Stimulated activated CD4-positive, alpha-beta T cell treated with anti-CD3 and anti-CD28 coated beads, Interleukin-2, amount 100 ng/mL, for 24 hours (primary cell): ENCODE measurements at places on chromosomes 1 and 21.
A peak's percentile ranks its signal among the peaks of the same experiment; 100 is the strongest.

DNA sequence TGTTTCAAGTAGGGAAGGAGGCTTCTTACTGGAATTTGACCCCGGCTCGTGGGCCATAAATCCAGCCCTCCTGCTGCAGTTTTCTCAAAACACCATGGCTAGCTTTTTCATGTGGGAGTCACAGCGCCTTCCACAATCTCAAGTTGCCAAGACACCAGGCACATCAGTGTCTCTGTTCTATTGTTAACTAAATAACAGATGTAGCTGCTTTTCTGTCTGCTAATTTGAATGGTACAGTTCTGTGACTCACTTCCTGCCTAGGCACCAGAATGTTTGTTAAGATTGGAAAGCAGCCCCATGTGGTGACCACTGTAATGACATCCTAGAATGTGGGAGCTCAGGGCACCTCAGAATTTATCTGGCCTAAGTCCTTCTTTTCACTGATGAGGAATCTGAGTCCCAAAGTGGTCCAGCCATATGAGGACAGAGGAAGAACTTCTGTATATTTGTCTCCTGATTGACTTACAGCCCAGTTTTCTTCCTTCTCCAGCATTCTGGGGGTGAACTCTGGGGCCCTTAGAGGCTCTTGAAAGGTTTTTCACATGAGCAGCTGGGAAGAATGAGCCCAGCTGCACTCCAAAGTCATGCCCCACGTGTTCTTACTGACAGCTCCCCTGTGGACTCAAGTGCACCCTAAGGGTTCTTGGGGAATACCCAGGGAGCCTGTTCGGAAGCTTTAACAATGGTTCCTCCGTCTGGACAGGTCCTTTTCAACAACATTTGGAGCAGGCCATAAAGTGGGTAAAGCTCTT is 27.5 kb downstream of the TRIM45 start:
- peak; percentile 42 for DNase-seq

DNA sequence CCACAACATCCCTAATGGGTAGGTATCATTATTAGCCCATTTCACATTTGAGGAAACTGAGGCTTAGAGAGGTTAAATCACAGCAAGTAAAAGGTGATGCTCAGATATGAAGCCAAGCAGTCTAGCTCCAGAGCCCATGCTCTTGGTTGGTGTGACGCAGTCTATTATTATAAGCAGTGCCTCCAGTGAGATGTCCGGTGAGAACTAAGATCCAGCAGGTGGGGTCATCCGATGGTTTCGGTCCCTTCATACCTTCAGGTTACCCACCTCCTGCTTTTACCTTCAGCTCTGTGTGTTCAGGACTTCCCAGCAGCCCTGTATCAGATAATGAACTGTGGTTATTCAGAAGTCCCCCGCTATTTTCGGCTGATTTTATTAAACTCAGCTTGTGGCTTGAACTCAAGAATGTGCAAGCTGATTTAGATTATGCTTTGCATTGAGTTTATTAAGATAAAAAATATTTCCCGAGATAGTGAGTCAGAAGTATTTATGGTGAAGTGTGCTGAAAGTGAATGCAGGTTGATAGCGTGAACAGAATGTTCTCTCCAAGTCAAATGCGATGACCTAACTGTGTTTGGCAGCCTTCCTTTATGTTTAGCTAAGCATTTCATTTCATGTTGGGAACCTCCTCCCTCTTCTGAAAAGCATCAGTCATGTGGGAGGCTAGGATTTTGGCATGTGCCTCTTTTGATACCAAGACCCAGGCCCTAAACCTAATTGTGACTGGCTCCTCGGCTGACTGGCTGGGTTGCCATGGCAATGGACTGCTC is 160.9 kb upstream of the UBE2U start:
- no peak for DNase-seq

- no peak for DNase-seq
Measured at GRCh38 chr1:235407419-235407818, 40.2 kb downstream of the TBCE start.

DNA sequence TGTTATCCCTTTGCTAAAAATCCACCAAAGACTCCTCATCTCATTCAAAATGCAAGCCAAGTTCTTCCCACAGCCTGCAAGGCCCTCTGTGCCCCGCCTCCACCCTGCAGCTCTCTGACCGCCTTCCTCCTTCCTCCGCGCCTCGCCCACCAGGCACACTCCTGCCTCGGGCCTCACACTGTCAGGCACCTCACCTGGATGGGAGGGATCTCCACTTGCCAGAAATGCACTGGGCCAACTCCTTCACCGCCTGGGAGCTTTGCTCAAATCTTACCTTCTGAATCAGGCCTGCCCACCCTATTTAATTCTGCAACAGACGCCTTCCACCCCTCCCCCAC is 26.2 kb downstream of the PGBD5 start:
- DNase-seq: no peak

GRCh38 chr1:239897458-239897857 is 194.2 kb upstream of the FMN2 start:
- DNase-seq: no peak

DNA sequence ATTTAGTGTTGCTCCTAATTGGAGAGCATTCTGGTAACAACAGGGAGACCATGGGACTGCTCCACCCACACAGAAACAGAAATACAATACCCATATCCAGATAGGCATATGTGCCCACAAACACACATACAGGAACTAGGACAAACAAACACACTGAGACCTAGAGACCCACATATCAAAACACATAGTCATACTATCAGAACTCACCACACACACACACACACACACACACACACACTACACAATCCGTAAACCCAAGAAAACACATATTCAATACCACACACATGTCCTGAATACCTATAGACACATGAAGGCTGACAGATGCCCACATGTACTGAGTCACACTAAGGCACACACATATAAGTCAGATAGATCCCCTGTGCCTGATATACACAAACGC is 3.5 kb upstream of the NFASC start:
- no peak for DNase-seq

- no peak for DNase-seq
Measured at GRCh38 chr1:36024847-36025246, 59.0 kb upstream of the TEKT2 start.

- no peak for DNase-seq
Measured at GRCh38 chr1:210232511-210233215, at the start of gene SERTAD4. Gene SERTAD4 (plus strand): TSS chr1:210232796. CDS start chr1:210237961, 5,165 bp downstream.

GRCh38 chr1:94986783-94987182 is 59.9 kb upstream of the CNN3 start:
- DNase-seq: no peak

DNA sequence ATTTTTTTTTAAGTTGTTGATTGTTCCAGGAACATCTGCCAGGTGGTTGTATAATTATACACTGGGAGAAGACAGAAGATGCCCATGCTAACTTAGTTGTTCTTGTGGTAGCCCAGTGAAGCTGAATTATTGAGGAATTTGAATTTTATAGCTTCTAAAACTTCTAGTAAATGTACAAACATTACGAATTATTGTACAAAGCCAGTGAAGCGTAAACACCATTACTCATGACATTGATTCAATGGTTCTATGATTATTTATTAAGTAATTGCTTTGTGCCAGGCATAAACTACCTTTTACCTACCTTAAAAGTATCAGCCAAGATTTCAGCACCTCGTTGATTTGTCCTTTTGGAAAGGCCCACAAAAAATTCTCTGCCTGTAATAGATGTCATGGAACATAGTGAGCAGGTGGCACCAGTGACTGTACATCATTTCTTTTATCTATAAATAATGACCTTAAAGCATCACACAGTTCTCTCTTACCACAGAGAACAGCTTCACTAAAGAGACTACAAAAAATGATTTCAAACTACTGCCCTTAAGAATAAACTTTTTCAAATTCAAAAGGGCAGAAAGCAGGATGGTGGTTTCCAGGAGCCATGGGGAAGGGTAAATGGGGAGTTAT is 74.9 kb upstream of the BCL10 start:
- DNase-seq: no peak

DNA sequence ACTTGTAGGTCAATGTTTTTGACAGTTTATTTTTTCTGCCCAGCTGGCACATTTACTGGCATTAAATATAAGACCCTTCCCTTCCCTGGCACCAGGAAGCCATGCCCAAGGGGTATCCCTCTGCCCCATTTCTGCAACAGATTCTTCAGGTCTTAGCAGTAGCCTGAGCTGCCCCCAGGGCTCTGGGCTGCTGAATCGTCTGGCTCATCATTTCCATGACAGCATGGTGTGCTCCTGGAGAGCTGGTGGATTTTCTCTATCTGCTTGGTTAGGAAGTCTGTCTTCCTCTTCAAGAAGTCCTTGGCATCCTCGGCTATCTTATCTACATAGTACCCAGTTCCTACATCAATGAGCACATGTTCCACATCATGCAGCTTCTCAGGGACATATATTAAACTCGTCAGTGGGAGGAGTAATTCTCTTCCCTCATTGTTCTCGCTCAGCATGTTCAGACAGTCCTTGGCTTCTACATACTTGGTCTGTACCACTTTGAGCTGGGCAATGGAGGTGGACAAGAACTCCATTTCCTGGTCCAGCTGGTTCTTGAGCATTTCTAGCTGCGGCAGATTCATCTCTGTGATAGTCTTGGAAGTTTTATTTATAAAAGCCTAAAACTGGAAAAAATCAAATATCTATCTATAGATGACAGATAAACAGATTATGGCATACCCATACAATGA is 23.5 kb downstream of the MIA3 start:
- no peak for DNase-seq

DNA sequence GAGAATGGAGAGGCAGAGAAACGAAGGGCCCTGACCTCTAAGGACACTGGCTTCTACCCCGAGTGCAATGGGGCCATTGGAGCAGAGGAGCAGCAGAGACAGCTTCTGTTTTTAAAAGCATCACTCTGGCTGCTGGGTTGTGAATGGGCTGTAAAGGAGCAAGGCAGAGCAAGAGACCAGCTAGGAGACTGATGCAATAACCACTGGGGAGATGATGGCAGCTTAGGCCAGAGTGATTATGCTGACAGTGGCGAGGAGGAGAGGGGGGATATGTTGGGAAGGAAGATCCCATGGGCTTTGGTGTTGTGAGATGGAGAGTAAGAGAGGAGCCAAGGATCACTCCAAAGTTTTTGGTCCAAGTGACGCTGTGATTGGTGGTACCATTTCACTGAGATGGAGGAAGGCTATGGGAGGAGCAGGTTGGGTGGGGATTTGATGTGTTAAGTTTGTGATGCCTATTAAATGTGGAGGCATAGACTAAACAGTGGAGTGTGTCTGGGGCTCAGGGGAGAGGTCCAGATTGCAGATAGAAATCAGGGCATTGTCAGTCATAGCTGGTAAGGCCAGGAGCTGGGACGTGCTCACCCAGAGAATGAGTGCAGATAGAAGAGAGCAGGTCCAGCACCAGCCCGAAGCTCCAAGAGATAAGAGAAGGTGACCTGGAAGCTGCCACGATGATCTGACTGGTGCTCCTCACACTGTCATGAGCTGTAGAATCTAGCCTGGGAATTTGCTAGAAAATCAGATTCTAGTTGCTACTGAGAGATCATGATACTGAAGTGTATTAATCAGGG is 11.0 kb downstream of the TRAF5 start:
- DNase-seq: no peak

DNA sequence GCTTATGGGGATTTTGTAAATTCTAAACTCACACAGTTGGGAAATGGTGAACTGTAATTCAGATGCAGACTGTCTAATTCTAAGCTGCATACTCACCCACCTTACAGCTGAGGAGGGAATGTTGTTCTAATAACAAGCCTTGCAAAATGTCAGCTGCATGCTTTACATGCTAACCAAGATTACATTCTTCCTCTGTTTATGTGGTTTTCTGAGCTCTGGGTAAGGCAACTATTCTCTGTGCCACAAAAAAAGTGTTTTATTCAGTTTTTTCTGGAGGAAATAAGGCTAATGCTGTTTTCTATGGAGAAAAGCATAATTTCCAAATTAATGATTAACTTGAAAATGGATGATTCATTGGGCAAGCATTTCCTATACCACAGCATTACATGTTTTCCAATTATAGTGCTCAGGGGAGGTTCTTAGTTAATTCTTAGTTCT is 64.9 kb downstream of the RGS13 start:
- no peak for DNase-seq

- DNase-seq: no peak
Measured at GRCh38 chr1:74811436-74812179, 78.7 kb downstream of the TYW3 start.

GRCh38 chr1:223803211-223803610 is 42.5 kb downstream of the TP53BP2 start:
- no peak for DNase-seq

GRCh38 chr1:172906778-172907592 is 143.8 kb downstream of the TNFSF18 start:
- no peak for DNase-seq

DNA sequence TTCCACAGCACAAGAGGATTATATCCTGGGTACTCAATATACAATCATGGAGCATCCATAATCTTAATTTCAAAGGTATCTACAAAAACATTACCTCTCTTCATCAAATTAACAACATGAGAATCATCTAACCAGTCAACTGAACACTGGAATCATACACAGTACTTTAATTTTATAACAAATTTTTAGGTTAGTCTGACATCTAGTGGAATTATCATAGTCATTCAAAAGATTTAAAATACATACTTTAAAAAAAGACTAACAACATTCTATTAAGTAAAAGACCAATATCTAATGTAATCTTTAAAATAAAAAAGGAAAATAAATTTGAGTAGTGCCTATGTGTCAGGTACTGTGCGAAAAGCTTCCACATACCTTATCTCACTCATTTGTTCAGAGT is 16.8 kb upstream of the SH3GLB1 start:
- DNase-seq: no peak

DNA sequence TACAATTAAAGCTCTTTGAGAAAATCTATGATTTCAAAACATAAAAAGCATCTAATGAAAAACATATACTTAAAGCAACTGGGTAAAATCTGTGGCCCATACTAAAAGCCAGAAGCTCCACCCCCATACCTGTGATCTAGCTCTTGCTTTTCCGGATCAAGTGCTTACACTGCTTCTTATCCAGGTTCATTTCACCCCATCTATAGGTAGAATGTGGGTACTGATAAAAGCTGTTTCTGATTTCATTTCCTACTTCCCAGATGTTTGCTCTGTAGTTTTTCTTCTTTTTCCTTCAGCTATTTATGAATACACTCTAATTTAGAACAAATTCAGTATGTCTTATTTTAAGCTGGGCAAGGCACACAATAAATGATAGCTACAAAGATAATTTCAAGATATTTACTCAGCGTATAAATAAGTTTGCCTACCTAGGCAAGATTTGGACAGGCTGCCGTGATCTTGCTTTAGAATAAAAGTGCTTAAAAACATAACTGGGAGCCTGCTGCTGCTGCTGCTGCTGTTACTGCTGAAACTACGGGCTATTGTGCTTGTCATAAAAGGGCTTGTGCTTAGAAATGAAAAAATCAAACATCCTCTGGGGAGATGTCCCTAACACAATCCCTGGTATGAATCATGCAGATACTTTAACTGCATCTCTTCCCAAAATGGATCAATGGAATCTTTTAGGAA is 2.1 kb downstream of the SIPA1L2 start:
- no peak for DNase-seq
